Activated CD4-positive, alpha-beta T cell treated with anti-CD3 and anti-CD28 coated beads, Interleukin-2, amount 10 ng/mL, durations not matched to agents 7 days and 5 days (primary cell): ENCODE measurements at places on chromosomes 2 and 18.

DNA sequence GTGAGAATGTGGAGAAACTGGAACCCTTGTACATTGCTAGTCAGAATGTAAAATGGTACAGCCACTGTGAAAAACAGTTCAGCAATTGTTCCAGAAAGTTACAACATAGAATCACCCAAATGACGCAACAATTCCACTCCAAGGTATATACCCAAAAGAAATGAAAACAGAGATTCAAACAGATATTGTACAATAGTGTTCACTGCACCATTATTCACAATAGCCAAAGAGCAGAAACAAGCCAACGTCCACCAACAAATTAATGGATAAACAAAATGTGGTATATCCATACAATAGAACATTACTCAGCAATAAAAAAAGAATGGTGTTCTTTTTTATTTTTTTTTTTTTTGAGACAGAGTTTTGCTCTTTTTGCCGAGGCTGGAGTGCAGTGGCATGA is 10.9 kb downstream of the CLASP1 start:
- DNase-seq, result no peak

DNA sequence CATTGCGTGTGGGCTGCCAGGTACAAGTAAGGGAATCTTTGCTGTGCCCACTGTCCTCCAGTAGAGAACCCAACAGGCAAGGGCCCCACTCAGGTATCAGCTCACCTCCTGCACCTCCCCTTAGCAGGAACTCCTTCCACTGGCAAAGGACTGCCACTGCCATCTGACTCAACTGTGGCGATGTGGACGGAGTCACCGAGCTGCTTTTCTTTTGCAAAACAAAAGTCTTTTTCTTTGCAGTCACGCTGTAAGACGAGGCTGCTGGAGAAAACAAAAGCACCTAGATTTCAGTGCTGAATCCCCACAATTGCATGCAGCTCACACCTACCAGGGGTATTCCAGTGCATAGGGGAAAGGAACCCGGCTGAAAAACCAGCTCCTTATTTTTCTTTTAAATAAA is 7.9 kb downstream of the MTERF4 start:
- DNase-seq, result no peak

- DNase-seq, result no peak
These were observed 149.2 kb upstream of the POU3F3 start for GRCh38 chr2:104704496-104705245.

- no peak for DNase-seq
These were observed 129.5 kb downstream of the SNTG2 start for GRCh38 chr2:1079873-1080799.

GRCh38 chr2:18047896-18048657 is 169.6 kb downstream of the KCNS3 start:
- no peak for DNase-seq

- DNase-seq, result no peak
These were observed 37.1 kb downstream of the COLEC12 start for GRCh38 chr18:463403-463802.

- DNase-seq, result no peak
These were observed 38.1 kb downstream of the SLC39A10 start for GRCh38 chr2:195695002-195695631.

GRCh38 chr2:34070196-34070595 is 471.1 kb upstream of the FAM98A start:
- no peak for DNase-seq
